ENCODE measurements at places on chromosomes 12 and 14.
A peak's percentile ranks its signal among the peaks of the same experiment; 100 is the strongest.

- no peak for DNase-seq
Measured at GRCh38 chr12:39572551-39572950, 47.1 kb downstream of the ABCD2 start.

DNA sequence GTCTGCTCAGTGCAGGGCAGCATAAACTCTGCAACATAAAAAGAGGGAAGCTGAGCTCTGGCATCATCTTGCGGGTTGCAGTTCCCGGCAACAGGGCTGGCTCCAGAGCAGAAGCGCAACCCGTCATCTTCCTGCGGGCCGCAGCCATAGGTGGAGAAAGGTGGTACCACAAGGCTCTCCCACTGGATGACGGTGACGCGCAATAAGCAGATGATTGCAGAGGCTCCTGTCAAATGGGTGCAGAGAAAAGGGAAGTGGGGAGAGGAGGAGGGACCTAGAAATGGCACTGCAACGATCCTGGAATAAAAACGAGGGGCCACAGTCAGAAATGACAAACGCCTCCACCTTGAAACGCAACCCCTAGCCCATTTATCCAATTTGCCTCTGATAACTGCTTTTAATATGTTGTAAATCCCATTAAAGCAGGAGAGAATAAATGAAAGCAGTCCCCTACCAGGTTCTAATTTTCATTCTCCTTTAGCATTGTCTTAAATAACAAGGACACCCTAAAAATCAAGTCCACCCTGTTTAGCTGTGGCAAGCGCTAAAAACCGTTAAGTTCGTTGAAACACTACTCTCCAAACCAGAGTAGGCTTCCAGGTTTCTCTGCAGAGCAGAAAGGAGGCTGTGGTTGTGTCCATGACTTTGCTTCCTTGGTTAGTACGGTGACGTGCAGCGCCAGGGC lies 30.9 kb upstream of the TUBA1C start:
- DNase-seq = peak; percentile 73

DNA sequence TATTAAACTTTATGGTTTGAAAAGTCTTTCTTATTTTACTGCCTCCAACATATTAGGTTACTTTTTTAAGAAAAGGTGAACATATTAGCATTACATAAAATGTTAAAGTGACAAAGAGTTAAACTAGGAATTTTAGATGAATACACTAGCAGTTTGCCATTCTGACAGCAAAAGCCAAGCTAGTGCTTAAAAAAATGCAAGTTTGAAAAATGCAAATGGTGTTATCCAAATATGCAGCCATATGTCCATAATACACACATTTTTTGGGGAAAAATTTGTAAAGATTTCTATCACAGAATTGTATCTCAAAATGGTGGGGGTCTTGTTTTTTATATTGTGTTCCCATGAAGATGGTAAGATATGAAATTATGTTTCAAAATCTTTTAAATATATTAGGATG lies 466.1 kb downstream of the FOXG1 start:
- no peak for DNase-seq

DNA sequence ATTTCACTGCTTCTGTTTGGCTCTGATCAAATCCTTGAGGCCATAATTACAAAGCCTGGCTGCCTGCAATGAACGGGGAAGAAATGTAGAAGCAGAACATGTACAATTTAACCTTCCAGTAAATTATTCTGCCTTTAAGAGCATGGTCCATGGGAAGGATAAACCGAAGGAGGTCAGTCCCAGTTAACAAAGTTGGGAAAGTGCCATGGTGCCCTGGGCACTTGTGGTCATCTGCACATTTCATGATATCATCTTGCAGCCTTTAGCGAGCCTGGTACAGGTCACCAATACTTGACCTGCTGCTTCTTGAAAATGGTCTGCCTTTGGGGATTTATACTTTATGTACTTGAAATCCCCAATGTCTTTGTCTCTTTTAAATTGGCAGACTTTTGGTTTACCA lies 175.9 kb upstream of the KITLG start:
- no peak for DNase-seq

GRCh38 chr14:53551862-53552261 lies 398.7 kb upstream of the DDHD1 start:
- DNase-seq = no peak

DNA sequence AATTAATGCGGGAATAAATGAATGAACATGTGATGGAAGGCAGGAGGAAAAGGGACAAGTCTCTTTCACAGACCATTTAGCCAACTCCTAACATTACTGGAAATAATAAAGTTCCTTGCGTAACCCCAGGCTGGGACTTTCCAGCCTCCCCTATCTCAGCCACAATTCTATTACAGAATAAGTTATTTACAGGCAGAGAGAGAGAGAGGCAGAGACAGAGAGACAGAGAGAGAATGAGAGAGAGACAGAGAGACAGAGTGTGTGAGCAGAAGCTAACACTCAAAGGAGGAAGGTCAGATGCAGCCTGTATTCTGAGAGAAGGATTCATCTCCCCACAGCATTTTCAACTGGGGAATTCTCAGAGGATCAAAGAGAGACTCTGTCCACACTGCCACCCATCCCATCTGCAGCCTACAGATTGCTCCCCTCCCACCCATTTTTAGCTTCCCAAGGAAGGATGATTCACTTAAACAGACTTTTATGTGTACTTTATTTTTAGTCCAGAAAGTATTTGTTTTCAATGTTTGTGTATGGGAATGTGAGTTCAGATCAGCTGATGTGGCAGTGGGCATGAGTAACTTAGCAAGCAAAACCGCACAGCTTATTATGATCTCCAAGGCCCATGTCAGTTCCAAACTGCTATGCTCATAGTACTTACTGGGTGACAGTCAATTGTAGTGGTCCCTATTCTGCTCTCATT lies 165.7 kb downstream of the CAND1 start:
- no peak for DNase-seq

- DNase-seq = no peak
Measured at GRCh38 chr12:100442403-100442802, 31.3 kb upstream of the NR1H4 start.

DNA sequence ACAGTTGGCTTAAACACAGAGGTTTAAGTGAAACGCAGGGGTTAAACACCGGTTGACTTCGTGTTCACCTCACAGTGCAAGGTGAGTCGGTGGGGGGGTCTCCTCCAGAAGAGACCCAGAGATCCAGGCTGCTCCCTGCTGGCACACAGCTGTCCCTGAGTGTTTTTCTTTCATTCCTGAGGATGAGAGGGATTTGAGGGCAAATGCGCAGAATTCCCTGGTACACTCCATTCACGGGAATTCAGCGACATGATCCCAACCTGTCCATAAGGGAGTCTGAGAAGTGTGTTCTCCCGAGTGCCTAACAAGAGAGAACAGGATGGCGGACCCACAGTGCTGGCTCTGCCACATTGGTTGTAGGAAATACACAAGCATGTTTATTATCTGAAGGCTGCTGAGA lies 107.2 kb upstream of the ESRRB start:
- no peak for DNase-seq

- DNase-seq = no peak
Measured at GRCh38 chr12:86170051-86170450, 86.1 kb downstream of the MGAT4C start.

- no peak for DNase-seq
Measured at GRCh38 chr14:40386433-40386832, 954.2 kb upstream of the FBXO33 start.

All from substantia nigra (tissue), 51 donors.